ENCODE measurements at places on chromosomes 2 and 18. TPM values are rescaled to one million over a fixed set of nuclear protein-coding genes. Genes with fewer than 3 reads are reported as not detected.

ESPNL gene
- total RNA-seq = 3.0 TPM

SERPINB7 gene
- total RNA-seq = 301 TPM

LIMS4 gene
- 1.9 TPM for total RNA-seq

UGT1A10 gene
- total RNA-seq = not detected

TGFA gene
- 0.47 TPM for total RNA-seq

GALNT14 gene
- total RNA-seq = 0.11 TPM

LINC00305 gene
- total RNA-seq = not detected

RTP5 gene
- total RNA-seq = not detected

ANKRD23 gene
- 1.3 TPM for total RNA-seq

CCDC178 gene
- total RNA-seq = not detected

TMEM178A gene
- 0.24 TPM for total RNA-seq

GREB1 gene
- total RNA-seq = not detected

OTOS gene
- total RNA-seq = not detected

VWA3B gene
- not detected for total RNA-seq

DNA sequence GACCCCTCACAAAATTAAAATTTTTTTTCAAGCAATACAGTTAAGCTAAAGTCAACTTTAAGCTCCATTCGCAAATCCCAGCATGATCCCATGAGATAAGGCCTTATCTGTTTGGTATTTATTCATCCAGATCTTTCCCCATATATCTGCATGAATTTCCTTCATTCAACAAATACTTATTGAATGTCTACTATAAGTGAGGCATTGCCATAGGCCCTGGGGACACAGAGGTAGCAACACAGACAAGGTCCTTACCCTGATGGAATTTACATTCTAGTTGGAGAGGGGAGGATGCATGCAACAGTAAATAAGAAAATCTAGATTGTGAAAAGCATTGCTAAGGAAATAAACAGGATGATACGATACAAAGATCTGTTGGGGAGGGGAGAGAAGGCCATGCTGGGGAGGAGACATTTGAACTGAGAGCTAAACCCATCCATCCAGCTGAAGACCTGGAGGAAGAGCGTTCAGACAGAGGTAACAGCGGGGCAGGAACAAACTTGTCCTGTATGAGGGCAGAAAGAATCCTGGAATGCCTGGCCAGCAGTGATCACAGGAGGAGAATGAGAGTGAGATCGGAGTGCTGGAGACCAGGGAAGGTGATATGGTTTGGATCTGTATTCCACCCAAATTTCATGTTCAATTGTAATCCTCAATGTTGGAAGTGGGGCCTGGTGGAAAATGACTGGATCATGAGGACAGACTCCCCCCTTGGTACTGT is 71.6 kb downstream of the SDC1 start:
- H3K4me3 ChIP-seq = no peak overlapping the region
- H3K4me1 ChIP-seq = peaks cover 28% of the 10 kb centered on the region
- no peaks in the 10 kb centered on the region for H3K27me3 ChIP-seq
- H3K27ac ChIP-seq = no peak overlapping the region
- no peak for DNase-seq

DNA sequence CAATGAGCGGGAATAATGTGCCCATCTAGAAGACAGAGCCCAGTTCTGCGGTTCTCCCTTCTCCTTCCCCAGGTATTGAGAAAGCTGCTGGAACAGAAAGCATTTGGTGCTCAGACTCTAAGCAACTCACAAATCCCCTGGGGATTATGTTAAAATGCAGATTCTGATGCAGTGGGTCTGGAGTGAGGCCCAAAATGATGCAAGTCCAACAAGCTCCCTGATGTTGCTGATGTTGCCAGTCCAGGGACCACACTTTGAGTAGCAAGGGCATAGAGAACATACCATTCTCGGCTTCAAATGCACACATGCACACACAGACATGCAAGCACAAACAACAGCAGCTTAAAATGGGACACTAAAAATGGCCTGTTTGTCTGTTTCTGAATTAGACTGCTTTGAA is 274.8 kb upstream of the NCKAP5 start:
- H3K4me1 ChIP-seq = peaks cover 48% of the 10 kb centered on the region
- H3K27me3 ChIP-seq = peaks cover 2% of the 10 kb centered on the region
- H3K27ac ChIP-seq = peak overlapping the region; percentile 87
- H3K36me3 ChIP-seq = no peaks in the 10 kb centered on the region
- no peak for DNase-seq

DNA sequence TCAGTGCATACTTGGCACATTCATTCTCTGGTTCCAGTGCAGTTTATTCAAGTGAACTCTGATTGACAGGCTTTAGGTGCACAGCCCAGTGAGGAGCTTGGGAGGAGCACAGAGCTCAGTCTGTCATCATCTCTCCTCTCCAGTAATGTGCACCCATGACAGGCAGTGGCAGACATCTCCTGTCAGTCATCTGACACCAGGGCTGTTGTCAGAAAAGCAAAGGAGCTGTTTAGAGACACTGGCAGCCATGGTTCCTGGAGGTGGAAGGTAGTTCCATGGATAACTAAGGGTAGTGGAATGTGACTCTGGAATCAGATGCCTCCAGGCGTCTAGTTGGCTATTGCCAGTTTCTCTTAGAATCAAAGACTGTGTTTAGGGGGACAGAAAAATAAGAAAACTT is 308.8 kb downstream of the DCDC2C start:
- H3K36me3 ChIP-seq = no peaks in the 10 kb centered on the region
- DNase-seq = no peak
- peaks cover 3% of the 10 kb centered on the region for H3K27me3 ChIP-seq
- no peak overlapping the region for H3K4me3 ChIP-seq
- no peaks in the 10 kb centered on the region for H3K4me1 ChIP-seq
- H3K27ac ChIP-seq = no peak overlapping the region

- H3K36me3 ChIP-seq = no peaks in the 10 kb centered on the region
- DNase-seq = no peak
- H3K27ac ChIP-seq = peak overlapping the region; percentile 51
- peaks cover 30% of the 10 kb centered on the region for H3K4me1 ChIP-seq
- peak overlapping the region; percentile 90 for H3K4me3 ChIP-seq
These were observed 481 bp downstream of the BCL11A start for GRCh38 chr2:60552851-60553494.

- no peaks in the 10 kb centered on the region for H3K27me3 ChIP-seq
- peaks cover 71% of the 10 kb centered on the region for H3K4me1 ChIP-seq
- peaks cover 45% of the 10 kb centered on the region for H3K36me3 ChIP-seq
These were observed 60.2 kb downstream of the RALBP1 start for GRCh38 chr18:9535430-9535991.

- no peak for DNase-seq
- H3K4me3 ChIP-seq = no peak overlapping the region
- no peaks in the 10 kb centered on the region for H3K36me3 ChIP-seq
- no peak overlapping the region for H3K27ac ChIP-seq
These were observed 132.4 kb upstream of the RAB6C start for GRCh38 chr2:129847043-129847442.

- no peak for DNase-seq
- H3K4me3 ChIP-seq = no peak overlapping the region
- 0 out of 2 replicates have a peak overlapping the region, but pooled peaks have one; percentile 31 for H3K27ac ChIP-seq
- H3K27me3 ChIP-seq = peaks cover 3% of the 10 kb centered on the region
- H3K36me3 ChIP-seq = peaks cover 5% of the 10 kb centered on the region
These were observed 21.6 kb upstream of the GPR17 start for GRCh38 chr2:127624320-127624755.

GRCh38 chr18:22285361-22286140 is 116.2 kb downstream of the GATA6 start:
- peaks cover 24% of the 10 kb centered on the region for H3K4me1 ChIP-seq
- H3K4me3 ChIP-seq = no peak overlapping the region
- peaks cover 21% of the 10 kb centered on the region for H3K27me3 ChIP-seq
- no peak for DNase-seq
- no peak overlapping the region for H3K27ac ChIP-seq

DNA sequence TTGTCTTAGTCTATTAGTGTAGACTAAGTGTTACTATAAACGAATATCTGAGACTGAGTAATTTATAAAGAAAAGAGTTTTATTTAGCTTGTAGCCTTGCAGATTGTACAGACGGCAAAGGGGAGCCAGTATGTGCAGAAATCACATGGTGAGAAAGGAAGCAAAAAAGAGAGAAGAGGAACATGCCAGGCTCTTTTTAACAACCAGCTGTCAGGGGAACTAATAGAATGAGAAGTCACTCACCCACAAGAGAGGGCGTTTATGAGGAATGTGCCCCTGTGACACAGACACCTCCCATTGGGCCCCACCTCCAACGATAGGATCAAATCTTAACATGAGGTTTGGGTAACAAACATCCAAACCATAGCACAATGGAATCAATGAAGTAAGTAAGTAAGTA is 20.6 kb upstream of the ZNF804A start:
- no peaks in the 10 kb centered on the region for H3K36me3 ChIP-seq
- DNase-seq = no peak
- H3K27me3 ChIP-seq = no peaks in the 10 kb centered on the region
- H3K4me3 ChIP-seq = no peak overlapping the region
- H3K27ac ChIP-seq = no peak overlapping the region

- no peak overlapping the region for H3K27ac ChIP-seq
- no peaks in the 10 kb centered on the region for H3K4me1 ChIP-seq
- no peaks in the 10 kb centered on the region for H3K27me3 ChIP-seq
- H3K36me3 ChIP-seq = no peaks in the 10 kb centered on the region
These were observed 48.2 kb downstream of the PIGN start for GRCh38 chr18:62138461-62139235.

GRCh38 chr2:120768112-120769048 is 32.7 kb downstream of the GLI2 start:
- H3K27ac ChIP-seq = peak overlapping the region; percentile 69
- H3K27me3 ChIP-seq = peaks cover 3% of the 10 kb centered on the region
- peaks cover 96% of the 10 kb centered on the region for H3K4me1 ChIP-seq
- H3K36me3 ChIP-seq = peaks cover 4% of the 10 kb centered on the region

DNA sequence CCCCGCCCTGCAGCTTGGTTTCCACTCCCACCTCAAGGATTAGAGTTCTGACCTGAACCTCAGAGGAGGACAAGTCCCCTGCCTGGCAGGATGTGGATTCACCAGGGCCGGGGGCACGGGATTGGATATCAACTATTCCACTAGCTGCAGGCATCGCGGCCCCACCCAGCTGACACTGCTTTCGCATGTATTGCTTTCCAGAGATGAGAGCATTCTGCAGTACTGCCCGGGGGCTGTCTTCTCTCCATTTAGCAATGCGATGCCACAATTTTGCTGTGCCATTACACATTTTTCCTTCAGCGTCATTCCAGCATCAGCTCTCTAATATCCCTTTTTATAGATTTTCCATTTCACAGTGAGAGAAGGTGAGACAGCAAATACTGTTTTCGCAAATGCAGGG is 42.0 kb downstream of the CTIF start:
- peaks cover 23% of the 10 kb centered on the region for H3K36me3 ChIP-seq
- peaks cover 2% of the 10 kb centered on the region for H3K27me3 ChIP-seq
- no peak overlapping the region for H3K27ac ChIP-seq
- peaks cover 51% of the 10 kb centered on the region for H3K4me1 ChIP-seq
- DNase-seq = no peak

DNA sequence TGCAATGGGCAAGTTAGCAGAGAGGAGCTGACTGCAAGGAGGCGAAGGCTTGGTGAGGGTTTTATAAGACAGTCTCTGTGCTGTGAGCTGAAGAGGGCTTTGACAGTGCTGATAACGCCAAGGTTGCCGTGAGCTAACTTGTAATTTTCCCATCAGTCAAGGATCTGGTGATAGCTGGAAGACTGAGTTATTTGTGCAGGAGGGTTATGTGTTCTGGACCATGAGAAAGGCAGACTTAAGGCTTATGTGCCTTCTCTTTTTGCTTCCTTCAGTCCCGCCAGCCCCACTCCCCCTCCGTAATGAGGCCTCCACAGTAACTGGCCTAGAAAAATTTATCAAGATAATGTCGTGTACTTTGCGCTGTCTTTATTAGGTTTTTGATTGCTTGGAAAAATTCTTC is 94.6 kb downstream of the RTP5 start:
- H3K27ac ChIP-seq = no peak overlapping the region
- H3K27me3 ChIP-seq = peaks cover 9% of the 10 kb centered on the region
- peaks cover 21% of the 10 kb centered on the region for H3K4me1 ChIP-seq
- no peak overlapping the region for H3K4me3 ChIP-seq

GRCh38 chr2:110095994-110096633 is 19.5 kb downstream of the MALL start:
- no peak overlapping the region for H3K4me3 ChIP-seq
- no peak overlapping the region for H3K27ac ChIP-seq
- H3K36me3 ChIP-seq = peaks cover 6% of the 10 kb centered on the region
- no peaks in the 10 kb centered on the region for H3K27me3 ChIP-seq
- H3K4me1 ChIP-seq = peaks cover 18% of the 10 kb centered on the region

GRCh38 chr2:71499691-71500090 is 46.3 kb downstream of the DYSF start:
- H3K27me3 ChIP-seq = peaks cover 4% of the 10 kb centered on the region
- no peak for DNase-seq
- no peaks in the 10 kb centered on the region for H3K36me3 ChIP-seq
- H3K4me3 ChIP-seq = peak overlapping the region; percentile 47

GRCh38 chr2:61775956-61776570 is 77.8 kb downstream of the FAM161A start:
- H3K36me3 ChIP-seq = no peaks in the 10 kb centered on the region
- H3K27ac ChIP-seq = no peak overlapping the region
- no peak overlapping the region for H3K4me3 ChIP-seq
- H3K4me1 ChIP-seq = peaks cover 1% of the 10 kb centered on the region
- no peak for DNase-seq

DNA sequence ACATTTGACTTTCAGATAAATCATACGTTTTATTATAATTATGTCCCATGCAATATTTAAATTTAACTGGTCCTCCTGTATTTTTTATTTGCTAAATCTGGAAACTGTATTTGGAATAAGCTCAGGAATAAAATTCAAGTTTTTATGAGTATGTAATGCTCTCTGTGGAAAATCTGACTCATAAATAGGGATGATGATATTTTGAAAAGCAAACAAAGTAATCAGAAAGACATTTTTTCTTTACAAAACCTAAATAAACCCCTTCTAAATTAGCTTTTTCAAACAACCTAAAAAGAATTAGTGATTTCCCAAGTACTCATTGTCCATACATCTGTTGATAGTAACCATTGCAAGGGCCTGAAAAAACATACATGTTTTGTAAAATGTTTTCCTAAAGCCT is 41.1 kb downstream of the ASB1 start:
- no peak overlapping the region for H3K27ac ChIP-seq
- H3K27me3 ChIP-seq = no peaks in the 10 kb centered on the region
- no peak for DNase-seq
- peaks cover 23% of the 10 kb centered on the region for H3K36me3 ChIP-seq
- H3K4me1 ChIP-seq = peaks cover 8% of the 10 kb centered on the region
- H3K4me3 ChIP-seq = no peak overlapping the region

- no peak for DNase-seq
- H3K4me3 ChIP-seq = no peak overlapping the region
- no peaks in the 10 kb centered on the region for H3K4me1 ChIP-seq
- no peaks in the 10 kb centered on the region for H3K27me3 ChIP-seq
- H3K36me3 ChIP-seq = no peaks in the 10 kb centered on the region
- no peak overlapping the region for H3K27ac ChIP-seq
These were observed 312.6 kb downstream of the DPP10 start for GRCh38 chr2:114754907-114755563.

GRCh38 chr2:159561786-159562185 is 54.6 kb downstream of the BAZ2B start:
- H3K27me3 ChIP-seq = peaks cover 1% of the 10 kb centered on the region
- peaks cover 17% of the 10 kb centered on the region for H3K4me1 ChIP-seq
- no peak for DNase-seq
